ENCODE measurements at places on chromosomes 16 and 17.

GRCh38 chr16:87784812-87785211 is 19.0 kb upstream of the KLHDC4 start:
- no peak for DNase-seq

GRCh38 chr16:81347425-81347824 is 32.7 kb downstream of the GAN start:
- DNase-seq: no peak

DNA sequence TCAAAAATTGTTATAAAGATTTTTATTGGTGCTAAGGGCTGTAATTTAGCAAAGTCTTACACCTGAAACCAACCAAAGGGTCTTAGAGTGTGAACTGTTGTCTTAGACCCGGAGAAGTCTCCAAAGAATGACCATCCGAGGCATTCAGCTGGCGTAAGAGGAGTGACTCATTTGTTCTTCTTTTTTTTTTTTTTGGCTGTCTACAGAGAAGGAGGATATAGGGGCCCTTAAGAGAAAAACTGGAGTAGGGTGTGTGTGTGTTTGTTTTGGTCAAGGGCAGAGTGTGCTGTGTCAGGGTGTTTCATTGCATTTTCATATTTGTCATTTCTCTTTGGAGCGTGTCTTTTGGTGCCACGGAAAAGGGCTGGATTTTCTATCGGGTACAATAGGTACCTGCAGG is 508.0 kb downstream of the WWOX start:
- DNase-seq: no peak

- no peak for DNase-seq
Observed at GRCh38 chr16:20319406-20319805, 7.9 kb downstream of the GP2 start.

DNA sequence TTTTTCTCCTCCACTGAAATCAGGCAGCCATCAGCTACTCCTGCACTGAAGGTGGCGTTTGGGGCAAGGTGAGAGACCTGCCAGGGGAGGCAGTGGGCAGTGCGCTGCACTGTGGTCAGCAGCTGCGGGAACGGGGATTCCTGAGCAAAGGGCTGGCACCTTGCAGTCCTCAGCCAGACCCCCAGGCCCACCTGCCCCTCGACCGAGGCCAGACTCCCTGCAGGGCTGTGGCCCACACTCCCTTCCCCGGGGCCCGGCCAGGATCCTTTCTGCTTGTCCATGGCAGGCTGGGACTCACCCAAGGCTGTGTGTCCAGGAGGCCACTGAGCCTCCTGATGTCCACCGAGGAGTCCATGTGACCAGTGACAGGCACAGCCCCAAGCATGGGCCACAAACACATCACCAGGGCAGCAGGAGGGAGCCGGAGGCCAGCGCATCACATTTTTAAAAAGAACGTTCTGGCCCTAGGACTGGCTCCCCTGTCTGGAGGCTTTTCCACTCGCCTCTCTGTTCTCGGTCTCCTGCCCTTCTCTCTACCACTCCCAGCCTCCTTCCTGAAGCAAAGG is 28.5 kb upstream of the TNRC6C start:
- no peak for DNase-seq

DNA sequence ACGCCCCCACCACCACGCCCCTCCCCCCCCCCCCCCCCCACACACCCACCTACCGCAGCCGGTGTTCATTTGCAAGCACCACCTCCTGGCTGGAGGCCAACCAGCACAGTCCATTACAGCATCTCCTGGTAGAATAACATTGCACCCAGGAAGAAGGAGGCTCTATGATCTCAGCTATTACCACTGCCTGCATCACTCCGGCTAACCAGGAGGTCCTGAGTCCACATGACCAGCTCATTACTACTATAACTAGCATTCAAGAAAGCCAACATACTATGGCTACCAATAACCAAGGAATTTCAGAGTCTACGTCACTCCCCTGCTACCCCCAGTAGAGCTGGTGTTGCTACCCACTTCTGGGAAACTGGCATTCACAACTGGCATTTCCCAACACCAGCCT is 81.1 kb upstream of the ALOX12 start:
- no peak for DNase-seq

DNA sequence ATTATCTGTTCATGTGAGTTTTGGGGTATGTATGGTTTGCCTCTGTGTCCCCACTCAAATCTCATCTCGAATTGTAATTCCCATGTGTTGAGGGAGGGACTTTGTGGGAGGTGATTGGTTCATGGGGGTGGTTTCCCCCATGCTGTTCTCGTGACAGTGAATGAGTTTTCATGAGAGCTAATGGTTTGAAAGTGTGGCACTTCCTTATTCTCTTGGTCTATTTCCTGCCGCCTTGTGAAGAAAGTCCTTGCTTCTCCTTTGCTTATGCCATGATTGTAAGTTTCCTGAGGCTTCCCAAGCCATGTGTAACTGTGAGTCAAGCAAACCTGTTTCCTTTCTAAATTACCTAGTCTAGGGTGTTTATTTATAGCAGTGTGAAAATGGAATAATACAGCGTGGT is 128.1 kb upstream of the HS3ST4 start:
- no peak for DNase-seq

- DNase-seq: no peak
Observed at GRCh38 chr16:67406111-67406971, 9.9 kb downstream of the ZDHHC1 start.

DNA sequence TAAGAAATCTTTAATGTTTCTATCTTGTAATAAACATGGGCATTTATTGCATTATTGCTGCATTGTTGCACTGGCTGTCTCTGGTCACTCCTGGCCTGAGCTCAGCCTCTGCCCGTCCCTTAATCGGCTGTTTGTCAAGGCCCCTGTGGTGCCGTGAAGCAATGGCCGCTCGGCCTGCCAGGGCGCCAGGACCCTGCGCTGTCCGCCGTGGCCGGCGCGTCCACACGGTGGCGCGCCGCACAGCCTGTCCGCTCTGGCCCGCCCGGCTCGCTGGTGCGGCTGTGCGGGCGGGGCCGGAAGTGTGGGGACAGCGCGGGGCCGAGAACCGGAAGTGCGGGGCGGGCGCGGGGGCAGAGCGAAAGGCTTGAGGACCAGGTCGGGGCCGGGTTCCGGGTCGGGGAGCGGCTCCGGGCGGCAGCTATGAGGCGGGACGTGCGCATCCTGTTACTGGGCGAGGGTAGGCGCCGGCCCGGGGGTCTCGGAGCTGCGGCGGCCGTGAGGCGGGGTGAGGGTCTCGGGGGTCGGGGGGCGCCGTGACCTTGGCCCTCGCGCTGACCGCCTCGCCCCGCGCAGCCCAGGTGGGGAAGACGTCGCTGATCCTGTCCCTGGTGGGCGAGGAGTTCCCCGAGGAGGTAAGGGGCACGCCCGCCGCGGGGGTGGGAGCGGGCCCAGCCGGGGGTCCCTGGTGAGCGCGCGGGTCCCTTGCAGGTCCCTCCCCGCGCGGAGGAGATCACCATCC is at the start of gene RHOT2:
Gene RHOT2, plus strand, starts transcription at position 353 of the 739 bp plus-strand sequence. Its CDS starts 68 bp downstream, at position 421.
- peak; percentile 89 for DNase-seq

- DNase-seq: no peak
Observed at GRCh38 chr17:40422990-40423633, 5.4 kb upstream of the TOP2A start.

GRCh38 chr17:31856750-31857149 is 2.3 kb downstream of the COPRS start:
- no peak for DNase-seq

GRCh38 chr17:68981288-68981687 is 26.1 kb upstream of the ABCA8 start:
- DNase-seq: no peak

GRCh38 chr17:48051283-48051682 is 3.1 kb downstream of the NFE2L1 start:
- no peak for DNase-seq

DNA sequence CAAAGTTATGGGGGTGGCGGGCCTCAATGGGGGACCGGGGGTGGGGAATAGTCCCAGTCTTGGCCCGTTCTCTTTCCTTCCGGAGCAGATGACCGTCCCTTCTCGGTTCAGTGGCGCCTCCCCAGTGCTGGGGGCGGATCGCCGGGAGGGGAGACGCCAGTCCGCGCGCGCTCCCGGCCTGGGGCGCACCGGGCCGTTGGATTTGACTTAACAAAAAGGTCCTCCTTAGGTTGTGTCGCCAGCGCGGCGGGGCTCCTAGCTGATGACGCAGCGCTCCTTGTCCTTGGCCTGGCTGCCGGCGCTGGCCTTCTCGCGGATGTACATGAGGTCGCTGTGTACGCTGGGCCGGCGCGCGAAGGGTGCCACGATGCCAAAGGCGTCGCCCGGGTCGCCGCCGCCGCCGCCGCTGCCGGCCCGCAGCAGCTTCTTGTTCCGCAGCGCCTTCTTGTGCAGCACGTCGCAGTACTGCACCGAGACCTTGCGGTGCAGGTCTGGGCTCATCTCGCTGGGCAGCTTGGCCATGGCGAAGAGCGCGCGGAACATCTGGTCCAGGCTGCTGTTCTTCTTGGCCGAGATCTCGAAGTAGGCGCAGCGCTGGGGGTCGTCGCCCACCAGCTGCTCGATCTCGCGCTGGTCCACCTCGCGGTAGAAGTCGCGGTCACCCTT is 1.2 kb downstream of the RASD1 start:
- no peak for DNase-seq

DNA sequence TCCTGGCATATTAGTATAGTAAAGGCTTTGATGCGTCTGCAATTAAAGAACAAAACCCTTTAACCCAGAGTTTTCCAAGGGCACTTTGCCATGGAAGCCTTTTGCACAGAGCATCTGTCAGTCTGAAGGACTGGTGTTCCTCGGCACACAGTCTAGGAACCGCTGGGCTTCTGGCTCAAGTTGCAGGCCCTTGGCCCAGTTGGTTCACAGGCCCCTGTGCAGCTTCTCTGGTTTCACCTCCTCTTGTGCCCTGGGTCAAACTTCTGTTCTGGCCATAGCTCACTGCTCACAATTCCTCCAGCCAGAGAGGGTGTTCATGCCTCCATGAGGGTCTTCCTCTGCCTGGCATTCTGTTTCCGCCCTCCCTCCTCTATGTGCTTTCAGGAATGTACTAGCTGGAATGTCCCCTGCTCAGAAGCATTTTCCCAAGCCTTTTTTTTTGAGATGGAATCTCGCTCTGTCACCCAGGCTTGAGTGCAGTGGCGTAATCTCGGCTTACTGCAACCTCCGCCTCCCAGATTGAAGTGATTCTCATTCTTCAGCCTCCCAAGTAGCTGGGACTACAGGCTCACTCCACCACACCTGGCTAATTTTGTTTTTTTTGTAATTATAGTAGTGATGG is 34.5 kb upstream of the TEX2 start:
- no peak for DNase-seq

DNA sequence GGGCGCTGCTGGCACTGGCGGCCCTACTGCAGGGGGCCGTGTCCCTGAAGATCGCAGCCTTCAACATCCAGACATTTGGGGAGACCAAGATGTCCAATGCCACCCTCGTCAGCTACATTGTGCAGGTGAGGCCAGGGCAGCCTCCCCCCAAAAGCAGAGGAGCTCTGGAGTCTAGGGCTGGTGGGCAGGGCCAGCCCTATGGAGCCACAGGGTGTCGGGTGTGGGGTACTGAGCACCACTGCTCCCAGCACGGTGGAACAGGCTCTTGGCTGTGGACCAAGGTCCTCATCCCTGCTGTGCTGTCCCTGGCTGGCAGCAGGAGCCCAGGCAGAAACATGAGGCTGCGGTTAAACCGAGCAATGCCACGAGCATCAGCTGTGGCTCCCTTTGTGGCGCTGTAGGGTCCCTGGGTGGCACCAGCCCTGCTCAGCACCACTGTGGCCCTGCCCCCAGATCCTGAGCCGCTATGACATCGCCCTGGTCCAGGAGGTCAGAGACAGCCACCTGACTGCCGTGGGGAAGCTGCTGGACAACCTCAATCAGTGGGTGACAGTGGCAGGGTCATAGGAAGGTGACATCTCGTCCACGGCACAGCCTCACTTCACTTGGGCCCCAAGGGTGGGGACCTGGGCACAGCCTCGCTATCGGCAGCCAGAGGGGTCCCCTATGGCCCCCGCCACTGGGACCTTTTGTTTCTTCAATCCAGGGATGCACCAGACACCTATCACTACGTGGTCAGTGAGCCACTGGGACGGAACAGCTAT is 1.1 kb downstream of the DNASE1 start:
- DNase-seq: no peak

DNA sequence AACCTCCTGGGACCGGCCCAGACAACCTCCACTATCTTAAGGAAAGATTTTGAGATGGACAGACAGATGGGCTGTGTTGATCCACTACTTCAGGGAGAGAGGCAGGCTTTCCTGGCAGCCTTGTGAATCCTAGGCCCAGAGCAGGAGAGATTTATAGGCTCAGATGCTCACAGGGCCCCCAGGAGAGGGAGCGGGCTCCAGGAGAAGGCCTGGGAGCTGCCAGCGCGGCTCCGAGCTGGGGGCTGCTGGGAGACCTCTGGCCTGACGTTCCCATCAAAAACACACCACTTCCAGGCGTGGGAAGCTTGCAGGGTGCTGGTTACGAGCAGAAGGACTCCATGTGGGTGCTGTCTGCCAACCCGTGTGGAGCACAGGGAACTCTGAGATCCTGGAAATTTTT is 53.2 kb downstream of the MYH11 start:
- DNase-seq: no peak

GRCh38 chr17:4500191-4500571 is 1.5 kb downstream of the SPNS2 start:
- DNase-seq: no peak

GRCh38 chr16:80250381-80250780 is 290.4 kb upstream of the DYNLRB2 start:
- no peak for DNase-seq

DNA sequence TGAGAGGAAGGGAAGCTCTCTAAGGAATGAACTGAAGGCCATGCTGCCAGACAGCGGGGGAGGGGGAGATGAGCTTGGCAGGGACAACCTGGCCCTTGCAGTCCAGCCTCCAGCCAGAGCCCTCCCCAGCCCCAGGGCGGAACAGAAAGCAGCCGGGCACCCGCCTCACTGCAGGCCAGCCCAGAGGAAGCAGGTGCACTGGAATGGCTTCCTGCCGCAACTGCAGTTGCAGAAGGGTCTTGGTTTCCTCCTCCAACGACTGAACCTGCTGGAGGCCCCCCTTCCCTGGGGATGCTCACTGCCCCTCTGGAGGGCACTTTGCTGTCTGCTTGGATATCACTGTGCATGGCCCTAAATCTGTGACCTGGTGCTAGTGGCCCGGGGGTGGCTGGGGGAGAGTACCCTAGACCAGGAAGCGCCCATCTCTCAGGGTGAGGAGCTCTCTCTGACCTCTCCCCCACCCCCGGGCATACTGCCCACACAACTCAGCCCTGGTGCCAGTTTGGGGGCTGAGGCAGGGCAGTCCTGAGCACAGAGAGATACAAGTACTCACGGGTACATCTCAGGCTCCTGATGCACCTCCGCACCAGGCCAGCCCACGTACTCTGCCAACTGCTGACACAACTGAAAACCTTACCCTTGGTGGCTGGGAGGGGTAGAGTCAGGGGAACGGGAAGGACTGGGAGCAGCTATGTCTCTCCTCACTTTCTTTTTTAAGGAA is 41.1 kb downstream of the MYO18A start:
- DNase-seq: no peak

- no peak for DNase-seq
Observed at GRCh38 chr17:78737332-78737731, 44.7 kb downstream of the CYTH1 start.

GRCh38 chr17:29195465-29196081 is 15.4 kb upstream of the MYO18A start:
- DNase-seq: no peak

All from memory B cell (primary cell).